ENCODE measurements at places on chromosomes 16 and 17.

- DNase-seq, result peak; percentile 88
Observed at GRCh38 chr16:30896889-30897733, 697 bp downstream of the CTF1 start.

- no peak for DNase-seq
Observed at GRCh38 chr17:15169676-15170075, 95.5 kb downstream of the PMP22 start.

GRCh38 chr17:29855686-29856085 is 74.3 kb downstream of the SSH2 start:
- DNase-seq, result no peak

DNA sequence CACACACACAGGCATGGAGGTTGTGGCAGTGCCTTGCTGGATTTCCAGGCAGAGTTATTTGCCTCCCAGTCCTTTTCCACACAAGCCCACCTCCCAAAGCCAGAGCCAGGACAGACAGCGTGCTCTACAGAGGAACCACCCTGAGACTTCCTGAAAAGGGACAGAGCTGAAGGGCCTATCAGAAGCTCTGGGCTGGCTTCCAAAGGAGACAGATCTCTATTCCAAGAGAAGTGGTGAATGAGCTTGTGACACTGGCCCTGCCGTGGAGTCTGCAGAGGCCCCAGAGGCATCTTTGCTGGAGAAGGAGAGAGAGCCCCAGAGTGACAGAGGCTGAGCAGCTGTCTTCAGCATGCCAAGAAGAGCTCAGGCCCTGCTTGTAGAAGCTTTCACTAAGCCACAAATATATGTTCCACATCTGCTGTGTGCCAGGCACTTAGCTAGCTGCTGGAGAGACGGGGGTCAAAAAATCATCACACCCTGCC is 8.3 kb upstream of the LPCAT2 start:
- no peak for DNase-seq

- DNase-seq, result no peak
Observed at GRCh38 chr17:15884731-15885130, 60.2 kb upstream of the ADORA2B start.

DNA sequence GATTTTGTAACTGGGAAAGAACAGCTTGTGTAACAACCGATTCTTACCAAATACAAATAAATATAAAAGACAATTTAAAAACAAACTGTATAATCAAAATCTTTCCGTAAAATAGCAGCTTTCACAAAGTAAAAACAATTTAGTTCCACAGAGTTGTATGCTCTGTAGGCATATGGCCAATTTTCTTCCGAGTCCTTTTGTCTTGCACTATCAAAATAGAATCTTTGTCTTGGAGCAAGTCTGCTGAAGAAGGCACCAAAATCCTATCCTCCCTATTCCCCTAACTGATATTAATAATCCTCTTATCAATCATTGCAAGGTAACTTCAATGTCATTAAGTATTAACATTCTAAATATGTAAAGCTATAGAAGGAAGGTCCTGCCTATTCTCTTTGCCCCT is 7.6 kb downstream of the THUMPD1 start:
- DNase-seq, result no peak

- no peak for DNase-seq
Observed at GRCh38 chr16:29876217-29876593, 13.2 kb upstream of the CDIPT start.

- no peak for DNase-seq
Observed at GRCh38 chr17:61444831-61445230, 7.4 kb upstream of the TBX4 start.

DNA sequence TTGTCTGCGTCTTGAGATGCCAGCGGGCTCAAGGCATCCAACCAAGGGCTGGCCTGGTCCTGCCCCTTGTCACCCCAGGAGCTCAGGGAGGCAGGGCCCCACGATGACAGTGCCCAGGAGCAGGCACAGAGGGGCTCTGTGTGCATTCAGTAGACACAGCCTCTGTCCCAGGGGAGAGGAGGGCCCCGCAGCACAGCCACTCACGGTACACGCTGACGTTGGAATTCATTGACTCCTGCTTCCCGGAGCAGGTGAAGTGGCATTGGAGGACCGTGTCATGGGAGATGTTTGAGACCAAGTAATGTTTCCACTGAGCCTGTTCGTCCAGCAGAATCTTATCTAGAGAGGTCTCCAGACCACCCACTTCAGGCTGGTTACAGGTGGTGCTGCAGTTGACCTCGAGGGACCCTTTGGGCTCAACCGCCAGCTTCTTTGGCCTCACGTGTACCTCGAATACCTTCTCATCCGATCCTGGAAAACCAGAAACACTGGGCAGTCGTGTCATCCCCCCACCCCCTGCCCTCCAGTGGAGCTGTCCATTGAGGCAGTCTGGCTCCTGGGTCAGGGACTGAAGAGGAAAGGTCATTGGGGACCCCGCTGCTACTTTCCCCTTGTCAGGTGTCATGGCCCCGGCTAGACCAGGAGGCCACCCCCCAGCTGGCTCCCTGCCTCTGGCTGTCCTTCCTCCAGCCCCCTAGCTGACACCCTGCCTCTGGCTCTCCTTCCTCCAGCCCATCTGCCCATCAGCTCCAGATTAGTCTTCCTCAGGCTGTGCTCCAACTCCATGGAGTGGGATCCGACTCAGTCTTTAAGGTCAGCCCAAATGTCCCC is 7.0 kb downstream of the PRR29 start:
- DNase-seq, result no peak

DNA sequence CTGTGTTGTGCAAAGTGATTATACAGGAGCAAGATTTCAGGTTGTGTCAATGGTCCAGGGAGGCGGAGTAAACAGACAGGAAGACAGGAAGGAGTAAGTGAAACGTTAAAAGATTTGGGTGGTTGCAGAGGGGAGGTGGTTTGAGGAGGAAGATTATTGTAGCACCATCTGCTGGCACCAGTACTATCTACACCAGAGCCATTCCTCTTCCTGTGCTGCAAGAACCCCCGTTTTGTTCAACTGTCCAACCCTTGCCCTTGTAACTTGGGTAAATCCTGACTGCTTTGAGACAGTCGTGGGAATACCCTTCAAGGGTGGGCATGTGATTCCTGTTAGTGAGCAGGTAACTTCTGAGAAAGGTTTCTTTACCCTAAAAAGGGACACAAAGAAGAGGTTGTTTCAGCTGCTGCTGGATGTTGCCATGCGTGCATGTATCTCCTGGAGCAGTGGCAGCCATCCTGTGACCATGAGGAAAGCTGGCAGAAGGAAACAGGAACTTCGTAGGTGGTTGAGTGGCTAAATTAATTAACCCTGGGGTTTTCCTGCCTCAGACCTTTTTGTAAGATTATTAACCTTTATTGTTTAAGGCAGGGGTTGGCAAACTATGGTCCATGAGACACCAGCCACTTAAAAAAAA is 124.1 kb downstream of the PRKCA start:
- DNase-seq, result no peak

DNA sequence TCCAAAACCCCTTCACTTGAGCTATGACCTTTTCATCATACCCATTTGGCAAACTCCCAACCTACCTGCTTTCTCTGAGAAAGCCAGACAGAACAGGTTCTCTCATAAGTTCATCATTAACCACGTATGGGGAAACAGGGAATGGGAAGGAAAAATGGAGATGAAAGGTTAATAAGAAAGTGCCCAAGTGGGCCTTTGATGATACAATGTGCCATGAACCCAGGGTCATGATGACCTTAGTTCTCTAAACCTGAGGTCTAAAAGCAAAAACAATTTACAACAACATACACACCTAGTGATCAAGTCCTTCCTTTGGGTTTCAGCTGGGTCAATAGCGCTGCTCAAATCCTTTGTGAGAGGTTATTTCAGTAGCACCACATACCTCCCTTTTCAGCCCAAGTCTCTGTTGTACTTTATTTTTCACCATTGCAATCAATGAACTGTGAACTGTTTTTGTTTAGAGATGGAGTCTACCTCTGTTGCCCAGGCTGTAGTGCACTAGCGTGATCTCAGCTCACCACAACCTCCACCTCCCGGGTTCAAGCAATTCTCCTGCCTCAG is 14.5 kb upstream of the RANGRF start:
- DNase-seq, result no peak

GRCh38 chr17:17156107-17156506 is 50.0 kb downstream of the PLD6 start:
- DNase-seq, result no peak

DNA sequence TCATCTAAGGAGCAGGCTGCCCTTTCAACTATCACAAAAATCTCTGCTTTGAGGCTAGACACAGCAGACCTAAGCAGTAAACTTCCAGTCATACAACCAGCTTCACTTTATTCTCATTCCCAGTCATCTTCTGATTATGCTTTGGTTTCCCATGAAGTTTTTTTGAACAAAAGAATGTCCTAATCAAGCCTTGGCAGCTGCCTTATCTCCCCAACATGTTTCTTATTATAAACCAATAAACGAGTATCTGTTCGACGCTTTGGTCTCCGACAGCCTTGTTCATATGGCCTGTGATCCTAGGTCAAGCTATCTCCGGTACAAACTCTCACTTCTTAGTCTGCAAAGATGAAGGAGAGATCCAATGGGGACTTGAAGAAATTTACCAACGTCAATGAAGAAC is 47.4 kb upstream of the CDYL2 start:
- no peak for DNase-seq

DNA sequence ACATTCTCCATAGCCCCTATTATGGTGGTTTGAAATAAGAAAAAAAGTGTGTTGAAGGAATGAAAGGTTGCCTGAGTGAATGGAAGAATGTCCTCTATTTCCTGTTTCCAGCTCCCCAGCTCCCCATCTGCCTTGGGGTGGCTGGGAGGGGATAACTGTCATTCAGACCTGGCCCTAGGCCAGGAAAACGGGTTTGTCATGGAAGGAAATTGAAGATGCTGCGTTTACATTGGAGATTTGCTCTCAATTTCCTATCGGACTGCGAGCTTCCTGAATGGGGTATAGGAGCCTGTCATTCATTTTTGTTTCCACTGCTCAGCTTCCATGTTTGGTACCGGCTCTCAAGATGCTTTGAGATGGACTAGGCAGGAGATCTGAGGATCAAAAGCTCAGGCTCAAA is 2.2 kb upstream of the FZD2 start:
- DNase-seq, result no peak

DNA sequence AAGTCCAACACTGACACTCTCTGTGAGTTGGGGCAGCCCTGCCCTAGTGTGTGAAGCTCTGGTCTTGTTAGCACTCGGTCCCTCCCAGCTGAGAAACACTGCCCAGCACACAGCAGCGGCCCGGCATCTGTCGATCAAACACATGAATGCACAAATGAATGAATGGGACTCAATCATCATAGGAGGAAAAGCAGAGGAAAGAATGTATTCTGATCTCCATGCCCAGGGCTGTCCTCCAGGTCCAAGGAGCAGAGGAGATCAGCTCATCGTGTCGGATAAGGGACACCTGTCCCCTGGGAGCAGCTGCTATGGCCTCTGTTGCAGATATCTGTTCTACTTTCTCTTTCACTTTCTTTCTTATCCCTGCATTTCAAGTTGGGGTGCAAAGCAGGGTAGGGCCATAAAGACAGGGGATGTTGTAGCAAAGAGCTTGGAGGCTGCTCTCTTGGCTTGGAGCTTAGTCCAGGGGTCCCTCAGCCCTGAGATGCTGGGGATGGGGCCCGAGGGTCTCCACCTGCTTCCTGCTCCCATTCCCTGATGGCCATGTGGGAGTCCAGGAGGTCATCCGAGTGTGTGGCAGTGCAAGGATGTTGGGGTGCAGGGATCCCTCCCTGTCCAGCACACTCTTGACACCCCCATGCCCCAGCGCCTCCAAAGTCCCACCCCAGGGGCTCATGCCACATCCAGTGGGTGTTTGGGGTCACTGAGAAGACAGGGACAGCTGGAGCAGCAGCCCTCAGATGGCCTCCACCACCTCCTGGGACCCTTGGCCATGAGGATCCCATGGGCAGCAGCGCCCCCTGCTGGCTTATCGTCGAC is 88.2 kb downstream of the IRF8 start:
- DNase-seq, result peak; percentile 10

DNA sequence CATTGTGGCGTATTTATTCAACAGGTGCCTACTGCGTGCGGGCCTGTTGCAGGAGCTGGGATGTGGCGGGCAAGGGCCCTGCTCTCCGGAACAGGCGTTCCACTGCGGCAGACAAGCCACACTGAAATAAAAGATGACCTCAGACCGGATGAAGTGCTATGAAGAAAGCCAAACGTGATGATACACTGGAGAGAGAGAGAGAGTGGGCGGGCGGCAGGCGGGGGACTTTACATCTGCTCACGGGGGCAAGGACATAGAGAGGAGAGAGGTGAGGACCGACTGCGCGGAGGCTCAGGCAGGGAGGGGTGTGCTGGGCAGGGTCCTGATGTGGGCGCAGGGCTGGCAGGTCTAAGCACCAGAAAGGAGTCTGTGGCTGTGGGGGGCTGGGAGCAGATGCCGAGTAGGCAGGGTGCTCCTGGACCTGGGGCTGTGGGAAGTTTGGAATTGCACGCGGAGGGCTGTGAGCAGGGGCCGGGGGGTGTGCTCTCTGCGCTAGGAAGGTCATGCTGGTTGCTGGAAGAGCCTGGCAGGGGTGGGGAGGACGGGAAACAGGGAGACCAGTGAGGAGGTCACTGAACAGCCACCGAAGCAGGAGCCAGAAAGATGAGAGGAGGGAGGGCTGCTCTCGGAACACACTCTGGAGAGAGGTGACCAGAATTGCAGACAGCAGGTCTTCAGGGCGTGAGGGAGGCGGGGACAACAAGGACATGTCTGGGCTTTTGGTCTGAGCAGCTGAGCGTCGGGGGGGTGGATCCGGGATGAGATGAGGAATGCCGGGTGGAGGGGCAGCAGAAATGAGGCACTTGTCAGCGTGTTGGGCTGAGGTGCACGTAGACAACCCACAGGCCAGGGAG is 9.9 kb downstream of the MXRA7 start:
- no peak for DNase-seq

DNA sequence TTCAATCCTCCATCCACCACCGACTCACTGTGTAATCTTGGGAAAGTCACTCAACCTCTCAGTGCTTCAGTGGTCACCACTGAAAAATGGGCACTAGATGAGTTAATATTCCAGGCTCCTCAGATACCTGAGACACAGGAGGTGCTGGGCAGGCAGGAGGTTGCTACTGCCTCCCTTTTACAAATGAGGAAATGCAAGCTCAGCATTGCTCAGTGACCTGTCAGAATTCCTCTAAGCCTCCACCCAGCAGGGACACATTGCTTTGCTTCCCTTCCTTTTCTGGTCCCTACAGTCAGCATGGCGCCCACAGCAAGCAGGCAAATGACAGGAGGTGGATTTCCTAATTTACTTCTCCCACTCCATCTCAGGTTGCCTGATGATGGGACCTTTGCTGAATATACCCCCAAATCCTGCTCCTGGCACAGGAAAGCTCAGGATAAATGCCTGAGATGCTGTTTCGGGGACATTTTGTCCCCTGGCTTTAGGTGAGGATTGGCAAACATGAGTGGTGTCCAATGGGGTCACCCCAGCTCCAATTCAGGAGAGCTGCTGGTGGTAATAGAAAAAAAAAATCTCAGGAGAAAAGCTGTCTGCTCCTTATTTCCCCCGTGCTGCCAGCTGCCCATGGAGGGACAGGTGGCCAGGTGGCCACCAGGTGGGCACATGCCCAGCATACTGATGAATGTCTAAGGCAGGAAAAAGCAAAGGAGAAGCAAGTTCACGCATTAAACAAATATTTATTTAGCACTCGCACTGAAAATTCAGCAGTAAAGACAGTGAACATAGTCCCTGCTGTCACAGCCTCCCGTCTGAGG is 5.0 kb upstream of the KRT13 start:
- no peak for DNase-seq

Measured in NCI-H1930 (cell line).